Activated naive CD8-positive, alpha-beta T cell treated with anti-CD3 and anti-CD28 coated beads, Interleukin-2, amount 50 U/mL, for 24 hours (primary cell): ENCODE measurements at places on chromosomes 6 and 20.

- H3K4me1 ChIP-seq, result peaks cover 3% of the 10 kb centered on the region
- peak within 1 kb of the TSS; percentile 24 for H3K4me3 ChIP-seq
- H3K27ac ChIP-seq, result no peak within 1 kb of the TSS
- DNase-seq, result peak; percentile 35
- H3K27me3 ChIP-seq, result peaks cover 35% of the 10 kb centered on the region
- no peaks in the 10 kb centered on the region for H3K36me3 ChIP-seq
Measured at GRCh38 chr20:6122873-6123648, at the start of gene FERMT1. TSS of gene FERMT1 (minus strand) at chr20:6123030. CDS start at chr20:6119554, 3,476 bp downstream.

DNA sequence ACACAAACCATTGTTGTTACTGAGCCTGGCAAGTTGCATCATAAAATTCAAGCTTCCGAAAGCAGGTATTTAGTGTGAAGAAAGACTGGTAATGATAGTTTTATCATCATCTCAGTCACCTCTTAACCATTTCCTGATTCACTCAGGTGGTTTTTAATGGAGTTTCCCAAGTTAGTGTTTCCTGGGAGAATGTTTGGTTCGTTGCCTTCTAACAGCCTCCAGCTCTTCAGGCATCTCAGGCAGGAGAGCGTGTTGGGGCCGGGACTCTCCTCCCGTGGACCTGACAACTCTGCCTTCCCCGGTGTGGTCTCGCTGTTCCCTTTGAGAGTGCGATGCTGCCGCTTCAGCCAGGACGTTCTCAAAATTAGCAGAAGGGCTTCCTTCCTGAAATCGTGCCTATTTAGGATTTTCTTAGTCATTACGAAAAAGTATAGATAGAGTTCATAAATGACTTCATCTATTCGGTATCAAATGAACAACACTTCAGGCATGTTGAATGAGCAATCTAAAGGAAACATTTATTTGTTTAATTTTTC, 105.0 kb upstream of the QKI start:
- H3K4me1 ChIP-seq, result no peaks in the 10 kb centered on the region
- H3K4me3 ChIP-seq, result no peak overlapping the region
- DNase-seq, result no peak
- peaks cover 10% of the 10 kb centered on the region for H3K27me3 ChIP-seq
- no peak overlapping the region for H3K27ac ChIP-seq

- peaks cover 21% of the 10 kb centered on the region for H3K36me3 ChIP-seq
- peak overlapping the region; percentile 91 for H3K27ac ChIP-seq
- H3K27me3 ChIP-seq, result no peaks in the 10 kb centered on the region
Measured at GRCh38 chr6:2940010-2940850, 31.1 kb downstream of the SERPINB6 start.

DNA sequence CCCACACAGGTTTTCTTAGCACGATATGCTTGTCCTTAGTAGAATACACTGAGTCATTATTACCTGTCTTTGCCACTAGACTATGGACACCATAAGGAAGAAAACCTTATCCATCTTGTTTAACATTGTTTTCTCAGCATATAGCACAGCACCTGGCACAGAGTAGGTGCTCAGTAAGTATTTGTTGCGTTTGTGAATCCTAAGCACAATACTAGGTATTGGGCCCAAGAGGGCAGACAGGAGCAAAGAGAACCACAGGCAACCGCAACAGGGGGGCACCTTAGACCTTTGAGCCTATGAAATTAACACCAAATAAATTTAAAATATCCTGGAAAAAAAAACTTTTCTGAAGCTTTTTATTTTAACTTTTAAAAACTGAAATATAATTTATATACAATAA, 3.7 kb upstream of the NCOA6 start:
- H3K4me3 ChIP-seq, result no peak overlapping the region
- H3K27me3 ChIP-seq, result no peaks in the 10 kb centered on the region
- H3K36me3 ChIP-seq, result no peaks in the 10 kb centered on the region

- no peak overlapping the region for H3K4me3 ChIP-seq
- H3K27ac ChIP-seq, result no peak overlapping the region
- DNase-seq, result no peak
- no peaks in the 10 kb centered on the region for H3K27me3 ChIP-seq
Measured at GRCh38 chr6:70210462-70210861, 92.4 kb downstream of the COL9A1 start.

- H3K27ac ChIP-seq, result no peak overlapping the region
- no peak for DNase-seq
- H3K36me3 ChIP-seq, result no peaks in the 10 kb centered on the region
- H3K4me1 ChIP-seq, result peaks cover 5% of the 10 kb centered on the region
- H3K4me3 ChIP-seq, result no peak overlapping the region
Measured at GRCh38 chr6:151498327-151498726, 4.5 kb downstream of the CCDC170 start.

DNA sequence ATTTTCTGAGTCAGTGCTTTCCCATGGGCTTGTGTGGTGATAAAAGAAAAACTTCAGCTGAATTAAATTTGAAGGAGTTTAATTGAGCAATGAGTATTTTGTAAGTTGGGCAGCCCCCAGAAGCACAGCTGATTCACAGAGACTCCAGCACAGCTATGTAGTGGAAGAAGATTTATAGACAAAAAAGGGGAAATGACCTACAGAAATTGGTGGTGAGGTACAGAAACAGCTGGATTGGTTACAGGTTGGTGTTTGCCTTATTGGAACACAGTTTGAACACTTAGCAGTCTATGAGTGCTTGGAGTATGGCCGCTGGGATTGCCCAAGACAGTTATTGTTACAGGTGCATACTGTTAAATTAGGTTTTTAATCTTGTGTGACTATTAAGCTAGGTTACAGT, 96.9 kb upstream of the PTPRK start:
- peaks cover 3% of the 10 kb centered on the region for H3K4me1 ChIP-seq
- no peak overlapping the region for H3K27ac ChIP-seq
- H3K27me3 ChIP-seq, result peaks cover 22% of the 10 kb centered on the region
- H3K4me3 ChIP-seq, result no peak overlapping the region

DNA sequence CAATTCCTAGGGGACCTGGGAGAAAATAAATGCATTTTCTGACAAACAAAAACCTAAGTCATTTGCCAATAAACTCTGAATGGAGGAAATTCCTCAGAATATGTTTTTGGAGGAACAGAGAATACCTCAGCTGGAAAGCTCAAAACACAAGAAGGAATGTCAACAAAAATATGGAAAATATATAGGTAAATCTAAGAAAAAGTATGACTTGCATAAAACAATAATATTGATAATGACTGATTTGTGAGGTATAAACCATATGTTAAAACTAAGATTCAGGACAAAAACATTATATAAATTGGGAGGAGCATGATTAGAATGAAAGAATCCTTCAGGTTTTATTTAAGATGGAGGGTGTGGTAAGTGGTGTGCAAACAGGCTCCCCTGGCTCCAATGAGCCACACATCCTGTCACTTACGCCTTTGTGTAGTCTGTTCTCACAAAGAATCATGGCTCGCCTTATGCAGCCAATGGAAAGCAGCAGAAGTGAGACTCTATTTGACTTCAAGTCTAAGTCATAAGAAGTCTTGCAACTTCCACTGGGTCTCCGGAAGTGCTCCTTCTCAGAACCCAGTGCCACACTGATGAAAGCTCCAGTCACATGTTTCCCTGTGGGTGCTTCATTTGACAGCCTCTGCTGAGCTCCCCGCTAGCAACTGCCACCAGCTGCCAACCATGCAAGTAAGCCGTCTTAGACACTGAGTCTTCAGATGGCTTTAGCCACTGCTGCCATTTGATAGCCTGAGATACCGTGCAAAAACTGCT, 8.1 kb downstream of the CFAP61 start:
- no peaks in the 10 kb centered on the region for H3K36me3 ChIP-seq
- DNase-seq, result no peak
- H3K27me3 ChIP-seq, result peaks cover 28% of the 10 kb centered on the region
- no peak overlapping the region for H3K27ac ChIP-seq

- no peaks in the 10 kb centered on the region for H3K36me3 ChIP-seq
- H3K4me1 ChIP-seq, result peaks cover 39% of the 10 kb centered on the region
Measured at GRCh38 chr20:53032478-53032932, 60.3 kb downstream of the TSHZ2 start.

DNA sequence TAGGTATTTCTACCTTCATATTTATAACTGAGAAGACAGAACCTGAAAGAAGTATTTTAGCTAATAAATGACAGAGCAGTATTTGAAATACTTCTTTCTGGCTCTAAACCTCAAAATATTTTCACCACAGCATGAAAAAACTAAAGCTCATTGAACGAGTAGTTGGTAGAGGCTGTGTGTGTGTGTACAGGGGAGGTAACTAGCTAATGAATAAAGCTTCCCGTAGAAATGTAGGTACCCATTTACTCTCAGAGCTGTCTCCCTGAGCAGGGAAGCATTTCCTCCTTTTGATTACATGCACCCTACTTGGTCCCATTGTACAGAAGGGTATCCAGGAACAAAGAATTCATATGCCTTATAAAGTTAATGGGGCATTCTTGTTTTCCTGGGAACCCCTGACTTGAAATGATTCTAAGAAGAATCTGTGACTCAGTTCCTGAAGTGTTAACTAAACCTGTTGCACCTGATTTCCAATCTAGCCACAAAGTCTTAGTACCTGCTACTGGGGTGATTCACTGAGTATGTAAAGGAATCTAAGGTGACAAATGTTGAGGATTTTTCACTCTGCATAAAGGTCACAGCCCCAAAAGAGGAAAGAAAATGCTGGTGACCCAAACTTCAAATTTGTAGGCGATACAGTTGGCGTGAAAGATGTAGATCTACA, 12.5 kb downstream of the CRYBG1 start:
- peak overlapping the region; percentile 33 for H3K4me3 ChIP-seq
- H3K27me3 ChIP-seq, result peaks cover 13% of the 10 kb centered on the region
- H3K36me3 ChIP-seq, result no peaks in the 10 kb centered on the region
- no peak for DNase-seq
- H3K4me1 ChIP-seq, result peaks cover 23% of the 10 kb centered on the region
- peak overlapping the region; percentile 81 for H3K27ac ChIP-seq

- H3K27ac ChIP-seq, result no peak overlapping the region
- no peak overlapping the region for H3K4me3 ChIP-seq
- H3K4me1 ChIP-seq, result peaks cover 19% of the 10 kb centered on the region
- no peaks in the 10 kb centered on the region for H3K36me3 ChIP-seq
- peaks cover 1% of the 10 kb centered on the region for H3K27me3 ChIP-seq
- no peak for DNase-seq
Measured at GRCh38 chr6:159959165-159959975, 9.5 kb upstream of the IGF2R start.

- no peaks in the 10 kb centered on the region for H3K4me1 ChIP-seq
- no peak for DNase-seq
- no peak overlapping the region for H3K4me3 ChIP-seq
- H3K36me3 ChIP-seq, result no peaks in the 10 kb centered on the region
- H3K27me3 ChIP-seq, result peaks cover 11% of the 10 kb centered on the region
- H3K27ac ChIP-seq, result no peak overlapping the region
Measured at GRCh38 chr20:48578397-48579098, 249.3 kb downstream of the PREX1 start.

DNA sequence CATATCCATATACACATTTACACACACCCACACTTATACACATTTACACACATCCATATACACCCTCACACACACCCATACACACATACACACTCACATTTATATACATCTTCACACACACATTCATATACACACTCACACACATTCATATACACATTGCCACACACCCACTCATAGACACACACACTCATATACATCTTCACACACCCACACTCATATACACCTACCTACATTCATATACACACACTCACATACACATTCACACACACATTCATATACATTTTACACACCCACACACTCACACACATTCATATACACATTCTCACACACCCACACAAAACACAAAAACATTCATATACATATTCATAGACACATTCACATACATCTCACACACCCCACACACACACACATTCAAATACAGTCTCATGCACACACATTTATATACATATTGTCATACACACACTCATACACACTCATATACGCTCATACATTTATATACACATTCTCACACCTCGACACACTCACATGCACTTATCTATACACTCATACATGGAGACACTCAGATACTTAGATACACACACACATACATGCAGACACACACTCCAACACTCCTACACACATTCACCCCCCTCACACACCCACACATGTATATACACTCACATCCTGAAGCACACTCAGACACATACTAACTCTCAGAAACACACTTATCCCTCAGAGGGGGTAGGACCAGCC, 82.1 kb downstream of the MRPL14 start:
- no peak overlapping the region for H3K27ac ChIP-seq
- H3K4me3 ChIP-seq, result no peak overlapping the region
- DNase-seq, result no peak
- no peaks in the 10 kb centered on the region for H3K27me3 ChIP-seq

DNA sequence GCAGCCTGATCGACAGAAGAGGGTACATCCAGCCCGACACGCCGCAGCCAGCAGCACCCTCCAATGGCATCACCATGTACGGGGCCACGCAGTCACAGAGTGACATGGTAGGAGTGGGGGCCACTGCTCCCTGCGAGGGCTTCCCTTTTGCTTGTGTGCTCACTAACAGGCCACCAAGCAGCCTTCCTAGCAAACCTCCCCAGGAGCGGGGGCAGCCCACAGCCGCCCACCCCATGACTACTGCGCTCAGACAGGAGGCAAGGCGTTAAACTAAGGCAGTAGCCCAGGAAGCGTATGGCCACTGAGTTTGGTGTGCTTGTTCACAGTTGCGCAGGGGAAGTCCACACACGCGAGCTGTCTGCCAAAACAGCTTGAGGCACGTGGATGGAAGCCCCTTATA, 169.5 kb upstream of the SNX9 start:
- no peak overlapping the region for H3K27ac ChIP-seq
- no peak for DNase-seq
- H3K4me1 ChIP-seq, result no peaks in the 10 kb centered on the region
- H3K4me3 ChIP-seq, result no peak overlapping the region
- peaks cover 2% of the 10 kb centered on the region for H3K27me3 ChIP-seq
- H3K36me3 ChIP-seq, result no peaks in the 10 kb centered on the region

- DNase-seq, result no peak
- no peak overlapping the region for H3K4me3 ChIP-seq
- H3K27ac ChIP-seq, result peak overlapping the region; percentile 34
- peaks cover 74% of the 10 kb centered on the region for H3K4me1 ChIP-seq
- H3K36me3 ChIP-seq, result peaks cover 2% of the 10 kb centered on the region
- no peaks in the 10 kb centered on the region for H3K27me3 ChIP-seq
Measured at GRCh38 chr6:156886409-156886808, 109.2 kb downstream of the ARID1B start.

DNA sequence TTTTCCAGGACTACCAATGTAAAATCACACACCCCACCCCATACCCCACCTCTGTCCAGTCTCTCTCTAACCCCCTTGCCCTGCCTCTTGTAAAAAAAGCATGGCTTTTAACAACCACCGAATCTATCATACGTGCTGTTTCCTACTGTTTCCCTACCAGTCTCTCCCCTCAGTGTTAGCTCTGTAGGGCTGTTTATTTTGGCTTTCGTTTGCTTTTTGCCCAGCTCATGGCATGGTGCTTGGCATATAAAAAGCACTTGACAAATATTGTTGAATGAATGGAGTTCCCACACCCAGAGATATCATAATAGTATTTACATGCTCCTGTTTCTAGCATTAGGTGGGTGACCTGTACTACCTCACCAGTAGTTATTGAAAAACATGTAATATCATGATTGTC, 148.2 kb downstream of the OPRM1 start:
- no peak overlapping the region for H3K4me3 ChIP-seq
- H3K4me1 ChIP-seq, result peaks cover 36% of the 10 kb centered on the region
- no peaks in the 10 kb centered on the region for H3K27me3 ChIP-seq
